Testis (tissue), 5 donors: ENCODE measurements at places on chromosomes 3 and 15. TPM values are rescaled to one million over a fixed set of nuclear protein-coding genes. Genes with fewer than 3 reads are reported as not detected.
A peak's percentile ranks its signal among the peaks of the same experiment; 100 is the strongest.

Gene GPR160
- total RNA-seq, result 3.9 TPM

Gene GOLGA6L4
- 11.8 TPM for total RNA-seq

GRCh38 chr3:47482366-47482765 lies 6.6 kb upstream of the SCAP start:
- no peaks in the 10 kb centered on the region for H3K36me3 ChIP-seq
- no peaks in the 10 kb centered on the region for H3K27me3 ChIP-seq
- H3K4me1 ChIP-seq, result peaks cover 5% of the 10 kb centered on the region
- H3K27ac ChIP-seq, result peak overlapping the region; percentile 10
- no peak overlapping the region for H3K4me3 ChIP-seq

DNA sequence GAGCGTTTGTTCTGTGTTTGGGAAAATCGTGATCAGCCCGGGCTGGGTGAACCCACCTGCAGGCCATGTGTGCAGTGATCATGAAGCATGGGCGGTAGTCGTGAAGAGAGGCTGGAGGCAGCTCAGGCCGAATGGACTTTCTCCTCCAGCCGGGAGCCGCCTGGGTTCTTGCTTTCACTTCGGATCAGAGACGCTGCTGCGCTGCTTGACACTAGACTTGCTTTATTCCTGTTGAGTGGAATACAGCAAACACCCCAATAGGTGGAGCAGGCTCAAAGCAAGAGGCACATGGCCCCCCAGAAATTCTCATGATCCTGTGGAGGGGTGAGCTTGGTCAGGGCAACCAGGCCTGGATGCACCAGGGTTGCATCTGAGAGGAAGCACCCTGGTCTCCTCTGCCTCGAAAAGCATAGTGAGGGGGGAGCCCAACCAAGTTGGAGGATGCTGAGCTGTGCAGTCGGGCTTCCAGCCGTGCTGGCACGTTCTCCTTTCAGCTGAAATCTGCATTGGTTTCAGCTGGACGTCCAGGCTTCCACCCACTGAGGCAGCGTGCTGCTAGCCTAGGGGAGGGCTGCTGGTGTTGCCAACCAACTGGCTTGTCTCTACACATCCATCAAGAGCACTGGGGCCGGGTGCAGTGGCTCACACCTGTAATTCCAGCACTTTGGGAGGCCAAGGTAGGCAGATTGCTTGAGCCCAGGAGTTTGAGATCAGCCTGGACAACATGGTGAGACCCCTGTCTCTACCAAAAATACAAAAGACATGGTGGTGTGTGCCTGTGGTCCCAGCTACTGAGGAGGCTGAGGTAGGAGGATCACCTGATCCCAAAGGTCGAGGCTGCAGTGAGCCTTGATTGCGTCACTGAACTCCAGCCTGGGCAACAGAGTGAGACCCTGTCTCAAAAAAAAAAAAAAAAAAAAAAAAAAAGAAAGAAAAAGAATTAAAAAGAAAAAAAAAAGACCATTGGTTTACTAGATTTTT lies 2.8 kb upstream of the NRROS start:
- DNase-seq, result no peak
- no peak overlapping the region for H3K4me3 ChIP-seq
- H3K36me3 ChIP-seq, result no peaks in the 10 kb centered on the region
- no peaks in the 10 kb centered on the region for H3K27me3 ChIP-seq

DNA sequence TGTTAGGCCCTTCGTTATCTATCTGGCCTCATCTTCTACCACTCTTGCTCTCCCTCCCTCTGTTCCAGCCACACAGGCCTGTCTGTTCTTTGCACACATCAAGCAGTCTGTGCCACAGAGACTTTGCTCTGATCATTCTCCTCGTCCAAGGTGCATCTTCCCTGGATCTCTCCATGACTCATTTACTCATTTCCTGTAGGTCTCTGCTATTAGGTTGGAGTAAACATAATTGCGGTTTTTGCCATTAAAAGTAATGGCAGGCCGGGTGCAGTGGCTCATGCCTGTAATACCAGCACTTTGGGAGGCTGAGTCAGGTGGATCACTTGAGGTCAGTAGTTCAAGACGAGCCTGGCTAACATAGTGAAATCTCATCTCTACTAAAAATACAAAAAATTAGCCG lies 9.5 kb upstream of the C3orf49 start:
- DNase-seq, result no peak
- H3K4me1 ChIP-seq, result no peaks in the 10 kb centered on the region
- no peak overlapping the region for H3K4me3 ChIP-seq
- no peak overlapping the region for H3K27ac ChIP-seq
- no peaks in the 10 kb centered on the region for H3K36me3 ChIP-seq
- H3K27me3 ChIP-seq, result no peaks in the 10 kb centered on the region

DNA sequence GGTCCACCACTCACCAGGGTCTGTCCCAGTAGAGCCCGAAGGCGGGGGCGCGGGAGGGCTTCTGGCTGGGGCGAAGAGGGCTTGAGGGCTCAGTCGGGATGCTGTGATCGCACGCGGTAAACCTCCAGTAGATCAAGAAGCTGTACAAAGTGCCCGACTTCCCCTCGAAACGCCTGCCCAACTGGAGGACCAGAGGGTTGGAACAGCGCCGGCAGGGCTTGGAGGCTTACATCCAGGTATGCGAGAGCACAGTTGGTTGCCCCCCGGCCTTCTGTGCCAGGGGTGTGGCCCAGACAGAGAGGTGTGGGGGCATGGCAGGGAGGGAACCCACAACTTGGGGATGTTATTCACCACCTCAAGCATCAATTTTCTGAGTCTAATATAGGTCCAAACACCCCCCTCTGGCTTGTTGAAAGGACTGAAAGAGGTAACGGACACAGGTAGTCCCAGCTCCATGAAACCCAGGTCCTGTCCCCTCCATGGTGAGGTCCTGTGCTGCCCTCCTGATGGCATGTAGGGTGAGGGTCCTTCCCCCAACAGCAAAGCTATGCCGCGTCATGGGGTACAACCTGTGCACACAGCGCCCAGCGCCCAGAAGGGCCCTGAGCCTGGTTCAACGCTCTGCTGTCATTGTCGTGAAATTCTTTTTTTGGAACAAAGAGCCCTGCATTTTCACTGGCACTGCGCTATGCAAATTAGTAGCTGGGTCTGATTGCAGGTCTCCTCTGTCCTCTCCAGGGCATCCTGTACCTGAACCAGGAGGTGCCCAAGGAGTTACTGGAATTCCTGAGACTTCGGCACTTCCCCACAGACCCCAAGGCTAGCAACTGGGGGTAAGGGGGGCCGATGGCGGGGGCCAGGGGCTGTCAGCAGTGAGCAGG lies 1.2 kb downstream of the SNX22 start:
- no peaks in the 10 kb centered on the region for H3K27me3 ChIP-seq
- no peaks in the 10 kb centered on the region for H3K36me3 ChIP-seq
- DNase-seq, result no peak
- H3K4me3 ChIP-seq, result no peak overlapping the region

GRCh38 chr15:87623832-87624231 lies 632.7 kb downstream of the NTRK3 start:
- H3K4me3 ChIP-seq, result no peak overlapping the region
- no peaks in the 10 kb centered on the region for H3K27me3 ChIP-seq
- H3K27ac ChIP-seq, result no peak overlapping the region
- no peak for DNase-seq
- no peaks in the 10 kb centered on the region for H3K36me3 ChIP-seq

- H3K27ac ChIP-seq, result no peak overlapping the region
- H3K36me3 ChIP-seq, result no peaks in the 10 kb centered on the region
- H3K4me3 ChIP-seq, result no peak overlapping the region
- no peak for DNase-seq
- no peaks in the 10 kb centered on the region for H3K4me1 ChIP-seq
These were observed 39.5 kb downstream of the MECOM start for GRCh38 chr3:169623971-169624370.

DNA sequence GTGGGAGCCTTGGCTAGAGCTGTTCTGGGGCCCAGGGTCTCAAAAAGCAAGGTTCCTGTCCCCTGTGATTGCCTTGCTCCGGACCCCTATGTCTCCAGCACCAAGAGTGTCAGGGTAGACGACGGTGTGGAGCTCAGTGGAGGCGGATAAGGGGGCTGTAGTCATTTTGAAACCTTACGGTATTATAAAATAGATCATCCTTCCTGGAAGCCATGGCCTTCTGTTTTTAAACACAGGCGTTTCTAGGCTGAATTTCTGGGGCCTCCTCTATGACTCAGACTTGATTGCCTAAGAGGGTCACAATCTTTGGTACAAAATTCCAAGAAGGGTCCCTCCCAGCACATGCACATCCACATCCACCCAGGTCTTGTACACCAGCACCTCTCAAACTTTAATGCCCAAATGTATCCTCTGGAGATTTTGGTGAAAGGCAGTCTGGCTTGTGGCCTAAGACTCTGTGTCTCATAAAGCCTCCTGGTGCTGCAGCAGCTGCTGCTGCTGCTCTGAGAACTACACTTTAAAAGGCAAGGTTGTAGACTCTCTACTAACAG lies 70.5 kb upstream of the XCR1 start:
- DNase-seq, result peak; percentile 23
- H3K27ac ChIP-seq, result peak overlapping the region; percentile 36
- H3K36me3 ChIP-seq, result no peaks in the 10 kb centered on the region

Gene ANKRD34C
- 0.08 TPM for total RNA-seq

DNA sequence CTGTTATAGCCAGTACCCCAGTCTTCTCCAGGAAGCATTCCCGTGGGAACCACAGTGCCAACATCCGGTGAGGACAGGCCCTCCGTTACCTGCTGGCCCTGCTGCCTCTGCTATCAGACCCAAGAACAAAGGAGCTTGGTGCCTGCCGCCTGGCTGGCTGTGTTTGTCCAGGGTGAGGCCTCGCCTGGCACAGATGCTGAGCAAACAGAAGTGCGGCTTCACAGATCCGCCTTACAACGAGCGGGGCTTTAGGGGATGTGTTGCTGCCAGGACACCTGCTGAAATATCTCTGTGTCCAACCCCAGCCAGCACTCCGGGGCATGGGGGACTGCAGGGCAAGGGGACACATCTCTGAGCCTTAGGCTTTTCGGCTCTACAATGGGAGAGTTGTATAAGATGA lies 2.2 kb upstream of the EPHB3 start:
- no peak overlapping the region for H3K27ac ChIP-seq
- no peaks in the 10 kb centered on the region for H3K27me3 ChIP-seq
- H3K4me1 ChIP-seq, result peaks cover 11% of the 10 kb centered on the region
- no peaks in the 10 kb centered on the region for H3K36me3 ChIP-seq
- no peak overlapping the region for H3K4me3 ChIP-seq

- no peaks in the 10 kb centered on the region for H3K36me3 ChIP-seq
- DNase-seq, result no peak
- H3K4me3 ChIP-seq, result peak overlapping the region; percentile 13
These were observed 249.9 kb downstream of the OPA1 start for GRCh38 chr3:193842832-193843473.

DNA sequence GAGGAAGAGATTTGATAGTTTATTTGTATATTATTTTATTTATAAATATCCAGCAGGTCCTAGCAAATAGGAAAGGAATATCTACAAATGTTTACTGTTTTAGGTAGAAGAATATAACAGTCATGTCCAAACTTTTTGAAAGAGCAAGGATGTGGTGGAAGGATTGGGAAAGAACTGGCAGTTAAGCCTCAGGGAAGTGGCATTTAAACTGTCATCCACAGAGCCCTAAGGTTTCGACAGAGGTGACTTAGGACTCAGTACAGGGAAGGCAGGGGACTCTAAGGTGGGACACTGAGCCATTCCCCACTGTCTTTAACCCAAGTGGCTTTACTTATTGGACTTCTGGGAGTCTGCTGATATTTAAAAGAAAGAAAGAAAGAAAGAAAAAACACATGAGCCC lies 11.8 kb upstream of the TMEM87A start:
- no peaks in the 10 kb centered on the region for H3K27me3 ChIP-seq
- DNase-seq, result no peak
- no peak overlapping the region for H3K27ac ChIP-seq
- H3K4me3 ChIP-seq, result no peak overlapping the region

DNA sequence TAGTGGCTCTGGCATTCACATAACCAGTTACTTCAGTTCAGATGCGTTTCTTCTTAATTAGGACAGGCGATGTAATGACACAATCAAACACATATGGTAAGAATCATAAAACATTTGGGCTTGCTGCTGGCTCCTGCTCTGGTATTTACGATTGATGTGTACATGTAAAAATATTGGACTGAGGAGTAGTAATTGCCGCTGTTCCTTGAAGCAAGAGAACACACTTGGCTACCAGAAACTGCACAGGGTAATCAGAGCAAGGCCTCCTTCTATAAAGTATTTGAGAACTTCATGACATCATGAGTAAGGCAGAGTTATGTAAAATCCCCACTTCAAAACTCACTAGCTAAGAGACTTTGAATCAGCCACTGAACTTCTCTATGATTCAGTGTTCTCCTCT lies 158.1 kb downstream of the SSR3 start:
- H3K27ac ChIP-seq, result no peak overlapping the region
- no peaks in the 10 kb centered on the region for H3K27me3 ChIP-seq
- DNase-seq, result no peak
- H3K4me3 ChIP-seq, result no peak overlapping the region
- no peaks in the 10 kb centered on the region for H3K4me1 ChIP-seq

GRCh38 chr15:39786447-39787056 lies 3.9 kb upstream of the FSIP1 start:
- no peak for DNase-seq
- H3K27me3 ChIP-seq, result no peaks in the 10 kb centered on the region
- H3K4me1 ChIP-seq, result no peaks in the 10 kb centered on the region
- no peak overlapping the region for H3K4me3 ChIP-seq
- H3K36me3 ChIP-seq, result no peaks in the 10 kb centered on the region

Gene SLCO2A1
- 2.2 TPM for total RNA-seq

GRCh38 chr3:125608419-125608818 lies 13.1 kb upstream of the OSBPL11 start:
- H3K4me3 ChIP-seq, result no peak overlapping the region
- peaks cover 2% of the 10 kb centered on the region for H3K4me1 ChIP-seq
- H3K27ac ChIP-seq, result no peak overlapping the region

GRCh38 chr3:98612587-98612986 lies 19.2 kb upstream of the CPOX start:
- no peaks in the 10 kb centered on the region for H3K36me3 ChIP-seq
- H3K4me1 ChIP-seq, result no peaks in the 10 kb centered on the region
- DNase-seq, result peak; percentile 53
- peak overlapping the region; percentile 13 for H3K4me3 ChIP-seq

GRCh38 chr3:171508206-171508605 lies 48.0 kb upstream of the TNIK start:
- H3K27ac ChIP-seq, result no peak overlapping the region
- H3K27me3 ChIP-seq, result no peaks in the 10 kb centered on the region
- H3K4me3 ChIP-seq, result no peak overlapping the region
- H3K4me1 ChIP-seq, result no peaks in the 10 kb centered on the region
- no peak for DNase-seq
- no peaks in the 10 kb centered on the region for H3K36me3 ChIP-seq
